ENCODE measurements at places on chromosomes 11 and 22.

- no peak for DNase-seq
Observed at GRCh38 chr11:16787035-16787742, 48.7 kb downstream of the C11orf58 start.

DNA sequence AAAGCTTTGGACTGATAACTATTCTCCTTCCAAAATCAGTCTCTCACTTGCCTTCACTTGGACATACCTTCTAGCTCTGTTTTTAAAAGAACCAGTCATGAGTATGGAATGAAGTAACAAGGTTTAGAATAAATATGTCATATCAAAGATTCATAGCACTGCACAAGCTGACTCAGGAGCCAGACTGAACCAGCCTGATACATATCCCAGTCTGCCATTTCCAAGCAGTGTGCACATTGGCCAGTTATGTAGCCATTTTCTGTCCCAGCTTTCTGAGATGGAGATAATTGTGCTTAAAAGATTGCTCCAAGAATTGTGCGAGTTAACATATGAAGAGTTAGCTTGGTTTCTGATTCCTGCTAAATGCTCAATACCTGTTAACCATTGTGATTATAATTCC lies 311.3 kb downstream of the C11orf87 start:
- no peak for DNase-seq

- DNase-seq: no peak
Observed at GRCh38 chr11:12694183-12694531, 19.9 kb downstream of the TEAD1 start.

- DNase-seq: no peak
Observed at GRCh38 chr22:29126670-29127395, 54.0 kb downstream of the KREMEN1 start.

Data from activated T-helper 1 cell treated with anti-CD3 and anti-CD28 coated beads, Interleukin-12 subunit alpha, Interleukin-12 subunit beta, Interleukin-2, Interleukin-4 antibody, amounts not matched to agents 30 ng/mL and 10 ng/mL and 1 ng/mL, durations not matched to agents 14 hours and 24 hours and 36 hours (primary cell).